Activated naive CD8-positive, alpha-beta T cell treated with anti-CD3 and anti-CD28 coated beads, Interleukin-2, amount 10 ng/mL, durations not matched to agents 7 days and 5 days (primary cell): ENCODE measurements at places on chromosomes 5 and 9. TPM values are rescaled to one million over a fixed set of nuclear protein-coding genes. Genes with fewer than 3 reads are reported as not detected.

GRCh38 chr9:96567203-96567700 is 52.4 kb downstream of the CDC14B start:
- DNase-seq: no peak

DNA sequence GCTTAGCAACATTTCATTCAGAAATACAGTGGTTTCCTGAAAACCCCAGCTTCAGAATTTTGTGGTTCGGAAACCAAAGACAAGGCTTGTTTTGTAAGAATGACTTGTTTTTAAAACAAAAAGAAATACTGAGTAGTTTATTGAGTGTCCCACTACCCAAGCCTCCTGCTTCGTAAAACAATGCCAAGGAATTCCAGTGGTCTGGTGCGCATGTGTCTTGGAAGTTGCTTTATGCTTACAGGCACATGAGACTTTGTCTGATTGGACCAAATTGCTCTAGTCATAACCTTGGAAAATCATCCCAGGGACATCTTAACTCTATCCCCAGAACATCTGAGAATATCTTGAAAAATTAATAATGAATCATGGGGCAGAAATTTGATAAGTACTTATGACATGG is 77.1 kb upstream of the FST start:
- no peak for DNase-seq

GRCh38 chr9:117488659-117489058 is 73.8 kb upstream of the ASTN2 start:
- no peak for DNase-seq

DNA sequence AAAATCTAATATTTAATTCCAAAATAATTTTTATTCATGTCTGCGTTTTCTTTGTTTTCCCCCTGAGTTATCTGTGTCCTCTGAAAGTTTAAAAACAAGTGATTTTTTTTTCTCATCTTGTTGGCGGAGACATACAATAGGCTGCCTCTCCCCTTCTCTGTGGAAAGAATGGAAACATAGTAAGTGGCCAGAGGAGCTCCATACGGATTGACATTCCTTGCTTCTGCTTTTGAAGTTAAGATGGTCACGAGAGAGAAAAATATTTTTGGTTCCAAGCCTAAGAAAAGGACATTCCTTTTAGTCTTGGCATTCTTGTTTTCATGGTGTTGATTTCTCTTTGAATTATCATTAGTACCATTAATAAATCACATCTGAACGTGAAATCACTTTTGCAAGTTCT is 28.3 kb downstream of the ZNF462 start:
- no peak for DNase-seq

DNA sequence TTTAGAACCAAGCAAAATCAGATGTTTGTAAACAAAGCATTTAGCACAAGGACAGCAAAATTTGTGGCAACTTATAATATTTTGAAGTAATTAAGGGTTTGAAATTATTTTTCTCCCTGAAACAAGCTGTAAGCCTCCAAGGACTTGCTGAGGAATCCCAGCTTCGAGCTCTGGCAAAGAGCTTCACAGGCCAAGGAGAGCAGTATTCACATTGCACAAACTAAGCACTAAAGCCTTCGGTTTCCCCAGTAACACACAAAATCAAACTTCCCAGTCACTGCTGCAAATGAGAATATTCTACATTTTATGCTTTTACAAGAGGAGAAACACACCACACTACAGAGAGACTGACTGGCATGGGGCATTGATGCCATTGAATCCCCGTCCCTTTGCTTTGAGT is 101.9 kb downstream of the WDR41 start:
- DNase-seq: no peak

GRCh38 chr5:157189223-157189622 is 8.6 kb downstream of the ITK start:
- DNase-seq: no peak

DNA sequence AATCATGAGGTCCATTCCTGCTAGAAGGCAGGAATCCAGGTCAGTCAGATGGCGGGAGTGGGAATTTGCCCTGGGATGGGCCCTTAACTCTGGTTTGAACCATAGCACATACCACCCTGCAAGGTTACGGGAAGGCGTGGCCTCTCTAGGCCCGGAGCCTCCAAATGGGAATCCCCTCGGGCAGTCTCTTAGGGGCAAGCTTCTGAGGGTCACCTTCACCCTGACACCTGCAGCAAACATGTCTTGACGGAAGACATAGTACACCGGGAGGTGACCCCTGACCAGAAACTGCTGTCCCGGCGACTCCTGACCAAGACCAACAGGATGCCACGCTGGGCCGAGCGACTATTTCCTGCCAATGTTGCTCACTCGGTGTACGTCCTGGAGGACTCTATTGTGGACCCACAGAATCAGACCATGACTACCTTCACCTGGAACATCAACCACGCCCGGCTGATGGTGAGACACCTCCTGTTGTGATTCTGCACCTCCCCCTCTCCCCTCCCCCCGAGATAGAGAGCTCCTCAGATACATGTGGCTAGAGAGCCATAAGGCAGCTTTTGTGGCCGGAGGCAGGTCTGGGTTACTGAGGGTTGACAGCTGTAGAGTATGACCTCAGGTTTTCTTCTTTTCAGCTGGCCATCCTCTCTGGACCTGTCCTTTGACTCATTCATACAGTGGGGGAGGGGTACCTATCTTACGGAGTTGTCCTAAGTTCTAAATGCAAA is 957 bp downstream of the PRELID1 start:
- DNase-seq: no peak

DNA sequence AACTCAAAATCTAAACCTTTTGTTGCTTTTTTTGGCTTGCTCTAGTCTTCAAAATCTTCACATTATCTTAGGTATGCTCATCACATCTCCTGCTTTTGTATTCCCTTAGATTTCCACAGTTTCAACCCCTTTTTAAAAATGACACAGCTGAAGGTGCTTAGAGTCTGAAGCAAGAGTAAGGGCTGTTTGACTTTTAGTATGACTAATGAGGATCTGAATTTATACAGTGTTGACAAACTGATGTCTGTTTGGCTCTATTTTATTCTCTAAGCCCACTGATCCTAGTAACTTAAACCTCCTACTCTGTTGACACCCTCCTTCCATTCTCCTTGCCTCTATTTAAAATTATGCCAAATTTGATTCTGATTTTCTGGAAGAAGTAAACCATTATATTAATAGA is 200.1 kb downstream of the MCTP1 start:
- DNase-seq: no peak

GRCh38 chr5:173041881-173042762 is 14.0 kb upstream of the CREBRF start:
- DNase-seq: no peak

- DNase-seq: no peak
These were observed 85.8 kb downstream of the SNX18 start for GRCh38 chr5:54603372-54603771.

- no peak for DNase-seq
These were observed 133.7 kb downstream of the KIF4B start for GRCh38 chr5:155147222-155147621.

- no peak for DNase-seq
These were observed 71.6 kb downstream of the ERCC6L2 start for GRCh38 chr9:95947118-95947517.

DNA sequence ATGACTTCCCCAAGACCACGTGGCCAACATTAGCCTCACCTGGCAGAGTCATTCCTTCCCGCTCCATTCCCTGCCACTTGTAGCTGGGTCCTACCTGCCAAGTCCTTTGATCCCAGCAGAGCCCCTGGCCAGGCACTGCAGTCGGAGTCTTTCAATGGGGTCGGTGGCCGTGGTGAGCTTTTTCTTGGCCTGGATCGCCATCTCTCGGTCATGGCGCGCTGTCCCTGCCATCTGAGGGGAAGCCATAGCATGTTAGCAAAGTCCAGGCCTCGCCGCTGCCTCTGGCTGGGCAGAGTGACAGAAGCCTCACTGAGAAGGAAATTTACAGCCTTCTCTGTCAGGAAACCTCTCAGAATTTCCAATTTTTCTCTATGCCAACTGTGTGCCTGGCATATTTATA is 17.5 kb downstream of the CAPSL start:
- no peak for DNase-seq

GRCh38 chr9:20775683-20776082 is 91.6 kb downstream of the FOCAD start:
- no peak for DNase-seq

- DNase-seq: no peak
These were observed 196.4 kb downstream of the EFNA5 start for GRCh38 chr5:107474361-107474715.

DNA sequence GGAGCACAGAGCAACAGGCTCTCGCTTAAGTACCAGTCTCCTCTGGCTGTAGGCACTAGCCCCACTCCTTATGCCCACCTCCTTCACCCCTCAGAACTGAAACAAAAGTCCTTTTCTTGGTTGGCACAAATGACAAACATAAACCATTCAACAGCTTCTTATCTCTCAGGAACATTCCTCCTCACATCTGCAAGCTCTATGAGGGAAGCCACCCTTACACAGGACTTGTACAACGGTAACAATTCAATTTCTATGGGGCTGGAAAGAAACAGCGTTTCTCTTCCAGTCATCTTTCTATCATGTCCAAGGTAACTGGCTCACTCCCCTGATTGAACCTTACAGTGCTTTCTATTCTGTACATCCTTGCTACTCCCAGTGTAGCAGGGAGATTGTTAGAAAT is 74.1 kb downstream of the CSF2 start:
- no peak for DNase-seq

DNA sequence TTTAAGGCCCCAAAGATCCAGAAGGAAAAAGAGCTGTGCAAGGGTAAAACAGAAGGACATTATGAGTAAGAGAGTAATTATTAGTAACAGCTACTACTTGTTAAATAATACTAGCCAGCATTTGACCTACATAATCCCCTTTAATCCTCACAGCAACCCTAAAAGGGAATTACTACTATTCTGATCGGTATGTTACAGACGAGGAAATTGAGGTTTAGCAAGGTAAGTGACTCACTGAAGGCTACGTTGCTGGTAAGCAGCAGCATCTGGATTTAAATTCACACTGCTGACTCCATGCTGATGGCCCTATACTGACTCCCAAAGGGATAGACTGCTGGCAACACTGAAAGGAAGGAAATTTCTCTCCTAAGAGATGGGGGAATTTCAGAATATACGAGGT is 3.7 kb upstream of the FSD1L start:
- no peak for DNase-seq

DNA sequence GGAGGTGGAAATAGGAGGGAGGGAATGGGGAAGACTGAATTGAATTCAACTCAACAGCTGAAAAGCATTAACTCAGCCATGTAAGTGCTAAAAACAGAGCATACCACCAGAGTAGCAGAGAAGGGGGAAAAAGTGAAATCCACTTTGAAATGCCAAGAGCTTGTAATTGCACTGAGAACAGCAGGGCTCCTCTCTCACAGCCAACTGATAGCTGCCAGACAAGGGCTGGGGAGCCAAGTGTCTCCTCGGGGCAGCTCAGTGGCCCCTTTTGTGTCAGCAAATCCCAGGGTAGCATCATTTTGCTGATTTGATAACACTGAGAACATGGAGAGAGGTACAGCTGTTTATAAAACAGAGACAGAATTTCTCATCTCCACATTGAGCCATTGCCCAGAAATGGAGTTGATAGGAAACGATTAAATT is 182.5 kb downstream of the FRMD3 start:
- no peak for DNase-seq

- no peak for DNase-seq
These were observed 72.9 kb downstream of the RCL1 start for GRCh38 chr9:4865681-4866080.

DNA sequence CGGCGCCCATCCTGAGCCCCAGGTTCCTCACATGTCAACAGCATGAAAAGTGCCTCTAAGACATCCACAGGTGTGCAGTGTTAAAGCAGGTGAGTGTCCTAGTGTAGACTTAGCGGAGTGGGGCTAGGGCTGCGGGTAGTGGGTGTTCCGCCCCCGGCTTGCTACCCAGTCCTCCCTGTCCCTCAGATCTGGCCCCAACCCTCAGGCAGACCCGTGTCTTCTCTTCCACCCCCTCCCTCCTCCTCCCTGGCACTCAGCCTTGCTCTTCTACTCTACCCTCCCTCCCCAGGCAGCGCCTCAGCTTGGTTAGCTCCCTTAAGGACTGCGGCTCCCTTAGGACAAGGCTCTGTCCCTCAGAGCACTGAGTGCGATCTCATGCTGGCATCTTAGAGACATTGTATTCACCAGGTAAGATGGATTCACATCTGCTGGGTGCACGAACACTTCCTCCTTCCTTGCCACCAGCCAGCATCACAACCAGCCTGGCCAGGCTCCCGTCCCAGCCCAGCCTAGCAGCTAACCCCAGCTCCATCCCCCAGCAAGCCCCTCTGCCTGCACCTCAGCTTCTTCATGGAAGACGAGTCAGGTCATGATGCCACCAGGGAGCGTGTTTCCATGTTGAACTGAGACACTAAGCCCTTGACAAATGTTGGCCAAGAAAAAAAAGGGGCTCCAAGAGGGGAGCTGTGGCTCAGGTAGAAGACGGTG is 46.8 kb downstream of the NSUN2 start:
- DNase-seq: no peak

- DNase-seq: no peak
These were observed 16.1 kb downstream of the NR6A1 start for GRCh38 chr9:124755061-124755460.

DNA sequence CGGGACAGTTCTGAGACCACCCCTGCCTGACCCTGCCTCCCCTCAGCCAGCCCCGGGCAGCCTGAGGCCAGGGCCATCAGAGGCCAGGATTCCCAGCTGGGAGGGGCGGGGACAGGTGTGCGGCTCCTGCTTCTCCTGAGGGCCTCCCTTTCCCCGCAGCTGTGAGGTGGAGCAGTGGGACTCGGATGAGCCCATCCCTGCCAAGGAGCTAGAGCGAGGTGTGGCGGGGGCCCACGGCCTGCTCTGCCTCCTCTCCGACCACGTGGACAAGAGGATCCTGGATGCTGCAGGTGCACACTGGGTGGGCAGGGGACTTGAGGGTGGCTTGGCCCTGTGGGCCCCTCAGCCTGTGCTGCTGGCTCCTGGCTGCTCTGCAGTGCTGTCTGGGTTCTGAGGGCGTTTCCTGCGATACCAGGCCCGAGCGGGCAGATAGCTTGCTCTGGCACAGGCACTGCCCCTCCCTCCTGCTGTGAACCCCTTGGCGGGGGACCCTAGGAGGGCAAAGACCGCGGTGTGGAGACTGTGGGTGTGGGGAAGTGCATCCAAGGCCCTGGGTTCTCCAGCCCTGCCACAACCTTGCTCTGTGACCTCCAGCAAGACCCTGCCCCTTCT is 2.3 kb downstream of the GRHPR start:
- no peak for DNase-seq

- DNase-seq: no peak
These were observed 7.0 kb upstream of the HRCT1 start for GRCh38 chr9:35899021-35899420.

GRCh38 chr9:4225291-4226028 is 74.4 kb downstream of the GLIS3 start:
- no peak for DNase-seq

GRCh38 chr5:143771189-143771588 is 40.8 kb upstream of the HMHB1 start:
- no peak for DNase-seq

GRCh38 chr5:57724836-57725235 is 242.2 kb upstream of the ACTBL2 start:
- no peak for DNase-seq

Gene PRDM9
- not detected for total RNA-seq

Gene LRRC26
- not detected for total RNA-seq

Gene NR5A1
- total RNA-seq: not detected

Gene STRBP
- total RNA-seq: 30.3 TPM

Gene PFN3
- total RNA-seq: not detected

Gene LCN9
- total RNA-seq: not detected

Gene PPP3R2
- not detected for total RNA-seq

Gene PIGO
- total RNA-seq: 30.8 TPM

Gene CAAP1
- total RNA-seq: 17.7 TPM

Gene ANKRD31
- total RNA-seq: 0.58 TPM

Gene C1QTNF3
- total RNA-seq: 4.8 TPM

Gene PLAC8L1
- total RNA-seq: not detected

Gene ALDH1A1
- total RNA-seq: 1.3 TPM

Gene UNC13B
- 1.1 TPM for total RNA-seq

Gene SPATA31C1
- total RNA-seq: not detected
